ENCODE measurements at places on chromosomes 5 and 9. TPM values are rescaled to one million over a fixed set of nuclear protein-coding genes. Genes with fewer than 3 reads are reported as not detected.

SMIM33 gene
- polyA plus RNA-seq = not detected

CDC14B gene
- 28.3 TPM for polyA plus RNA-seq

STOML2 gene
- polyA plus RNA-seq = 131 TPM

- DNase-seq = no peak
These were observed 198.7 kb downstream of the CHSY3 start for GRCh38 chr5:130102960-130103359.

GRCh38 chr5:13700626-13701025, 243.9 kb downstream of the DNAH5 start:
- no peak for DNase-seq

DNA sequence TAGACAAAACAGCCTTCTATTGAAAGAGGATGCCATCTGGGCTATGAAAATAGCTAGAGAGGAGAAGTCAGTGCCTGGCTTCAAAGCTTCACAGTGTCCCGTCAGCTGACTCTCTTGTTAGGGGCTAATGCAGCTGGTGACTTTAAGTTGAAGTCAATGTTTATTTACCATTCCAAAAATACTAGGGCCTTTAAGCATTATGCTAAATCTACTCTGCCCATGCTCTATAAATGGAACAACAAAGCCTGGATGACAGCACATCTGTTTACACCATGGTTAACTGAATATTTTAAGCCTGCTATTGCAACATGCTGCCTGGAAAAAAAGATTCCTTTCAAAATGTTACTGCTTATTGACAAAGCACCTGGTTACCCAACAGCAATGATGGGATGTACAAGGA, 309.1 kb downstream of the NTRK2 start:
- DNase-seq = no peak

DNA sequence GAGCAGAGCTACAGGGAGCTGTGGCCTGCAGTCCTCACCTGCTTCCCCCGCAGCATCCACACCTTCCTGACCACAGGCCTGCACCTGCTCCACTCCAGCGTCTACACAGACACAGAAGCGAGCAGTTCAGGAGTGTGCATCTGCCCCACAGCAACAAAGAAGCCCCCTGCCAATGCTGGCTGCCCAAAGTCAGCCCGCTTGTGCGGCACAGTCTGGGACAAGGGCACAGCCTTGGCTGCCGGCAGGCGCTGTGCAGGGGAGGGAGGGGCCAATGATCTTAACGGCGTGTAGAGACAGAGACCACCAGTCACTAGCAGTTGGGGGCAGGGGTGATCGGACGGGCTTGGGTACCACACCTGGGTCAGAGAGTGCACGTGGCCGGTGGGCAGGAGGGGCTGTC, 6.6 kb downstream of the BRD9 start:
- no peak for DNase-seq

DNA sequence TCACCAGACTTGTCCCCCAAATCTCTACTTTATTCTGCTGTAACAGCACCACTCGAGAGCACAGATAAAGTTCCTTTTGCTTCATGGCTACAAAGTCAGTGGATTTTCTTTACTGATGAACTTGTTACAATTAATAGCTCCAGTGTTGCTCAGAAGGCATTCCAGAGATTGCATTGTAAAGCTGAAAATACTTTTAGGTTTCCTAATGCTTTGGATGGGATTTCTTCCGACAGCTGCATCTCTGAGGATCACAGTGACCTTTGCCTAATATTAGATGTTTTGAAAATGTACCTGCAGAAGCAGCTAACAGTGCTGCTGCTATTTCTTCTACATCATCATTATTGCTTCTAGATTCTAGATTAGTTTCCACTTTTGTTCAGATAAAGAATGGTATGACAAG, 58.8 kb upstream of the TMEM171 start:
- DNase-seq = no peak

GRCh38 chr5:74424162-74424868, 216.2 kb downstream of the ENC1 start:
- DNase-seq = no peak

DNA sequence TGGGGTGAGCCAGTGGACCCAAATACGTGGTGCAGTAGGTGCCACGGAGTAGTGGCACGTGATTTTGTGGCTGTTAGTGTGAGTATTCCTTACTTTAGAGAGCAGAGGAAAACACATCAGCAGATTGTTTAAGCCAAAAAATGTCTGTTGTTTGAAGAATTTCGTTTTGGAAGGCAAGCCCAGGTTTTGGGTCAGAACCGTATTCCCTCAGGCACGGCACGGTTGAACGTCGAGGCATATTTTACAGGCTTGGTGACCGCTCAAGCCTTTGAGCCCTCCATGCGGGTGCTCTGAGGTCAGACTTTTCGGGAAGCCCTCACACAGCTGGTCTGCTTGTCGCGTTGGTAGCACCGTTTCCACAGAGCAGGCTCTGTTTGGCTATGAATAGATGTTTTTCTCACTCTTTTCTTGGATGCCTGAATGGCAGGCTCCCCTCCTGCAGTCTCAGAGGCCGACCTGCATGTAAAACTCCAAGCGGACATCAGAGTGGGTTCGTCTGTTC, 27.2 kb downstream of the NEK6 start:
- no peak for DNase-seq

DNA sequence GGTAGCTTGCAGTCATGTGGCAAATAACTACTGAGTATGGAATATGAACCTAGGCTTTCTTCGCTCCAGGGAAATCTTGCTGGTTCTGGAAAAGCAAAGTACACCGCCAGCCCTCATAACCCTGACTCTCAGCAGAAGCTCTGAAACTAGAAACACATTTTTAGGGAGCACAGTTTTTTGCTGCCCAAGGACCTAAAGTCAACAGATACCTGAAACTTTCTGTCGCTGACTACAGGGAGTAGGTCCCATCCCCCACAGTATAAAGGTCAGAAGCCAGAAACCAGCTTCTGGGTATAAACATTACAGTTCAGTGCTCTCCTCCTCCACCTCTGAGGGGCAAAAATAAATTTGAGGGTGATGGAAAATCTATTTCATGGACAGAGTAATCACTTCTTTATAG, 3.0 kb downstream of the ATOX1 start:
- no peak for DNase-seq

DNA sequence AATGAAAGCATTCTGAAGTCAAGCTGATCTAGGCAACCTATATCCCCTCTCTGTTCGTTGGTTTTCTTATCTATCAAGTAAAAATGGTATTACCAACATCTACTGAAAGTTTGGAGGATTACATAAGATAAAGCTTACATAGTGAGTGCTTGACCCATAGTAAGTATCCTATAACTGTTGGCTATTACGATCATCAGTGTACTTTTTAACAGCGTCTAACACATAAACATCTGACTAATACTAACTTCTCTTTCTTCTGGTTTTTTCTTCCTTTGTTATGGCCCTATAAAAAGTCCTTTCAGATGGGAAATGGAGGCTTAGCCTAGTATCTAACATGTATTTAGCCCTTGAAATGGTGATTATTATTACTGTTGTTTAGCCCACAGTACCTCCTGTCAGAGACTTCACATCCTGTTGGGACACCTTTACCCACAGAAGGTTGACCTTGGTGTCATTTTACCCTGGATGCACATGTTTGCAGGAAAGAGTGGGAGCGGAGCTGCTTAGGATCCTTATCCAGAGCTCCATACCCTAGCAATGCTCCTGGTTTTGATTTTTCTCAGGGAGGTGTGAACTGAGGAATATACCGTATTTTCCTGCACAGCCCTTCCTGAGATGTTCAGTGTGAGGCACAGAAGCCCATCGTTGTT, 6.0 kb downstream of the INSYN2B start:
- no peak for DNase-seq

DNA sequence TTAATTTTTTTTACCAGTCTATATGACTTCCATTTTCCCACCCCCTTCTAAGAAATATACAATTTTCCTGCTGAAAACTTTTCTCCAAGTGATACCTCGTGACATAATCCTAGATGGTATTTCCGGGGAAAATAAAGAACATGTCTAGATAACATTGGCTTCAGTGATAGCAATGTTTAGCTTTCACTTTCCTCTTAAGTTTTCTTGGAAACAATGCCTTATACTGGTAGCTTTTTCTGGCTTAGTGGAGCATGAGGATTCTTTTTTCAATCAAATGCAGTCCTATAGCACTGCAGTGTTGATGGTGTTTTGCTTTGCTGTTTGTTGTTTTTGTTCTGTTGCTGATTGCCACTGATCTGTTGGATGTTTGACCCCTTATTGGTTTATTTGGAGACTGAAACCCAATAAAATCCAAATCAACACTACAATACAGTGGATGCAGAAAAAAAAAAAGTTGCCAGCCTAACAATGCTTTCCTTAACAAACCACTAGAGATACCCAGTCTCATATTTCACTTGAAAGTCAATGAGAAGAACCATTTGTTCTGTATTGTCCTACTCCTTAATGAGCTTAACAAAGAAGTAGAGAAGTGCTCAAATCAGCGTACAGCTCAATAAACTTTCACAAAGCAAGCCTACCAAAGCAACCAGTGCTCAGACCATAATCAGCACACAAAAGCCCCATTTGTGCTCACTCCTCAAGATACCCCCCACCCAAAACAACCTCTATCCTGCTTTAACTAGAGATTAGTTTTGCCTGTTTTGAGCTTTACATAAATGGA, 74.2 kb upstream of the GRAMD2B start:
- DNase-seq = no peak

All from right renal cortex interstitium (tissue), 3 donors.